ENCODE measurements at places on chromosomes 6 and 20. TPM values are rescaled to one million over a fixed set of nuclear protein-coding genes. Genes with fewer than 3 reads are reported as not detected.

DNA sequence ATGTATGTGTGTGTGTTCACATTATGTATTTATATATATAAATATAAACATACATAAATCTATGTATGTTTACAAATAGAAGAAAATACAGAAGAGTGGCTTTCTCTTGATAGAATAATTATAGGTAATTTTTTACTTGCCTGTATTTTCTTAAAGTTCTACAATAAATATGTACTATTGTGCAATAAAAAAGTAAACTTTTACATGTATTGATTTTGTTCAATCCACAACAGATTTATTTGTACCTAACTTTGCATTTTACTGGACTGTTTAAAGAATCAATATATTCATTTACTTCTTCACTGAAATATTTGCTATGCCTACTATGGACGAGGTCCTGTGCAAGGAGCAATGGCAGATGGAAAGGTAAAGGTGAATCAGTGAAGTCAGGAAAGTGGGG, 14.0 kb upstream of the TAB2 start:
- DNase-seq, result no peak

GRCh38 chr20:57835588-57836455, 126.0 kb upstream of the PMEPA1 start:
- DNase-seq, result no peak

DNA sequence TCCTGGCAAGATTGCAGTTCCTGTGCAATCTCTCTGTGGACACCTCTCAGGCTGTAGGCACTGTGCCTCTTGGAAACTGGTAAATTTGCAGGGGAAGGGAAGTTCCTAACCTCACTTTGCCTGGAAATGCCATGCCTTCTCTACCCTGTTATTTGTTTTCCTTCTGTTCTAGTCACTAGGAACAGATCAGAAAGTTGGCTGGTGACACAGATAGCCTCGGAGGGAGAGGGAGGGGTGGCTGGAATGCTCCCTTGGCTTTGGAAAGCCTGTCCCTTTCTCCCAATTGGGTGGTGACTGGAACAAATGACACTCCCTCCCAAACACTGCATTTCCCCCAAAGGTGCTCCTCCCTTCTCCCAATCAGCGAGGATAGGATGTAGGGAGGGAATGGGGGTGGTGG, 131.5 kb upstream of the F13A1 start:
- DNase-seq, result no peak

DNA sequence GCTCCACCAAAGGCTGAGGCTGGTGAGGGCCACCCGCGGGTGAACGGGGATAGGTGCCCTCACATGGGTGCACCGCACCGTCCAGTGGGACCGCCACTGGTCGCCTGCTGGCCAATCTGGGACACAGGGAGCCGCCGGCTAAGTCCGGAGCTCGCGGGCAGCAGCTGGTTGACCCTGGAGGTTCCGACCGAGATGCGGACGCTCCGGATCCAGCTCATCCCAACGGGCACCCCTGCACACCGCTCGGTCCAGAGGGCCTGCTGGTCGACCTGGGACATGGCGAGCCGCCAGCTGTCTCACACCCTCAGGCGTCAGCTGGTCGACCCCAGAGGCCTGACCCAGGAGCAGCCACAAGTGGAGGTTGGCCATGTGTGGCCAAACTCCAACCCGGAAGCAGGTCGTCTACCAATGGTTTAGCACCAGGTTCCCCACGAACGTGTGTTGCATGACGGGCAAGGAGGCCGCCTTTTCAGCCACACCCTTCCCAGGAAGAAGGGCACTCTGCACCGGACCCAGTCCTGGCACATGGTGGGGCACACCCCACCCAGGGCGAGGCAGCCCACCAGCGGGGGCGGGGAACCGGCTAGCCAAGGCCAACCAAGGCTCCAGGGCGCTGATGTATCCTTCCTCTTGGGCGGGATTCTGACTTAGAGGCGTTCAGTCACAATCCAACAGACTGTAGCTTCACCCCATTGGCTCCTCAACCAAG, 746.0 kb upstream of the DEFB115 start:
- DNase-seq, result no peak

- DNase-seq, result no peak
These were observed 31.8 kb downstream of the PSMB9 start for GRCh38 chr6:32885698-32886286.

DNA sequence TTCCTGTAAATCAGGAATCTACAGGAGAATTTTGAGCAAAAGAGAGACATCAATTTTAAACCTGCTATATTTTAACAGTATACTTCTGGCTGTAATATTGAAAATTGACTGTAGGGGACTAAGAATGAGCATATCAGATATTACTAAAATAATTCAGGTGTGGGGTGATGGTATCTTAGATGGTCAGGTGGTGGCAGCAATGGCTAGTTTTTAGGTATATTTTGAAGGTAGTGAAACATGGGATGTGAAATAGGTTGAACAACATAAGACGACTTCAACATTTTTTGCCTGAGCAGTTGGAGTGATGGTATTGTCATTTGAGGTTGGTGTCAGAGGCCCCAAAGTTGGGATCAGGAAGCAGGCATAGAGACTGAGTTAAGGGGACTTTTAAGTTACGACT, 32.1 kb downstream of the FAM83B start:
- DNase-seq, result no peak

DNA sequence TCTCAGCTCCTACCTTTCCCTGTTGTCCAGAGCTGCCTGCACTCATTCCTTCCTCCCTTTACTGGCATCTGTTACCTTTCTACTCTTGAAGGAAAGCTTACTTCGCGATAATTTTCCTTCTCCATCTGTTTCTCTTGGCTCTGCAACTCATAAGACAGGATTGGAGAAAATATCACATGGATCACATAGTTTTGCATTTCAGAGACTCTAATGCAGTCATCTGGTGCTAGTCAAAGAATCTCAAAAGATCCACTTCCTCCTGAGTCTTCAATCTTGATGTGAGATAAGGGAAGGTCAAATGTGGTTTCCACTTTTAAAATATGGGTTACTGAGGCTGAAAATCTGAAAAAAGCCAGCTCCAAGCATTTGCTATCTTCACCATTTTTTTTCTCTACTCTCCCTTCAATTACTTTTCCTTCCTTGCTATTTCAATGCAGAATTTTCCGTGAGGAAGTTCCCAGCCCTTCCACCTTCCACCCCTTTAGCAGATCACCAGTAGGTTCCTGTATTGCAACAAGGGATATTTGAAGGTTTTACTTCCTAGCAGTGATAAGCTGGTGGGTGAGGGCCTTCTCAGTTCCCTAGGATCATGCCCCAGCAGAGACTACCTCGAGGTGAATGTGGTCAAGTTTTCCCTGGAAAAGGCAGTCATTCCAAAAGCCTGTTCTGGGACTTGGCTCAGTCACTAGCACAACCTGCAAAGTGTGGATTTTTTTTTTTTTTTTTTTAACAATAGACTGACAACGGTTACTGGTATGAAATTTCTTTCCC, 62.8 kb upstream of the LRRC1 start:
- DNase-seq, result no peak

Gene TFAP2A
- 0.26 TPM for total RNA-seq

Gene C20orf204
- total RNA-seq, result 3.3 TPM

Gene APOM
- 3.4 TPM for total RNA-seq

Gene LRFN2
- not detected for total RNA-seq
